ENCODE measurements at places on chromosomes 16 and 17. TPM values are rescaled to one million over a fixed set of nuclear protein-coding genes. Genes with fewer than 3 reads are reported as not detected.

DNA sequence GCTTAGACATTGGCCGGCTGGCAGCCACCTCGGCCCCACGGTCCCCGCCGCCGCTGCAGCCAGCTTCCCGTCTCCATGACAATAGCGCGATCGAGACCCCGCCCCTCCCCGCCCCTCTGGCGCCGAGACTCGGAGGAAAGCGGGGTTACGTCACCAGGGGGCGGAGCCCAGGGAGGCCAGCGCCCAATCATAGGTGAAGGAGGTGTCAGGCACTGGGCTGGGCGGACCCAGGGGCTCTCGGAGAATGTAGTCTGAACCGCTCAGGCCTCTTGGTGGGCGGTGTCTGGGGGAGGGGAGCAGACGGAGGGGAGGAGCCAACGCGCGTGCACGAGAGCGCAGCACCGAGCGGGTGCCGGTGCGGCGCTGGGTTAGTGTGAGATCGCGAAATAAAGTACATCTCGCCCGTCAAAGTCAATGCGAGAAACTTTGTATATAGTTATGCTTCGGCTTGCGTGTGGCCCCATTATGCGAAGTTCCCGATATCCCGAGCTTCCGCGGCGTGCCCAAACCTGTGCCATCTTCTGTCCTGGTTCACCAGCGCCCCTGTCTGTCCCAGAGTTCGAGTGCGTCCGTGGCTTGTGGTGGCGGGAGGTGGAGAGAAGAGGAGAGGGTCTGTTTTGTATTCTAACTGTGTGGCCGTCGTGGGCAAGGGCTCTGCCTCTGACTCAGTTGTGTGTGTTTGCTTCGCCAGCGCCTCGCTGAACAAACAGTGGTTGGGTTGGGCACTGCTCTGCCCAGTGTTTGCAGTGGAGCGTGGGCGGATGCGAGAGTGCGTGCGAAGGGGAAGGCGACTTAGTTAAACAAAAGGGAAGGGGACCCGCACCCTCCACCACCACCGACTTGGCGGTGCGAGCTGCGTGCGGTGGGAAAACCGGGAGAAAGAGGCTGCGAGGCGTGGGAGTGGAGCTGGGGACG, 1.3 kb upstream of the IRX5 start:
- H3K27ac ChIP-seq = peak overlapping the region; percentile 96
- peaks cover 3% of the 10 kb centered on the region for H3K36me3 ChIP-seq
- H3K27me3 ChIP-seq = no peaks in the 10 kb centered on the region
- peak; percentile 99 for DNase-seq
- H3K4me1 ChIP-seq = peaks cover 21% of the 10 kb centered on the region

- no peak for DNase-seq
- no peak overlapping the region for H3K27ac ChIP-seq
- H3K36me3 ChIP-seq = no peaks in the 10 kb centered on the region
- H3K4me3 ChIP-seq = no peak overlapping the region
- H3K27me3 ChIP-seq = no peaks in the 10 kb centered on the region
- H3K4me1 ChIP-seq = no peaks in the 10 kb centered on the region
Measured at GRCh38 chr16:62391940-62392339, 355.7 kb upstream of the CDH8 start.

GRCh38 chr16:4358831-4359561, 7.9 kb upstream of the PAM16 start:
- H3K27me3 ChIP-seq = no peaks in the 10 kb centered on the region
- no peak overlapping the region for H3K4me3 ChIP-seq
- H3K36me3 ChIP-seq = no peaks in the 10 kb centered on the region

GRCh38 chr17:35947156-35947585, 3.7 kb upstream of the LYZL6 start:
- H3K4me1 ChIP-seq = no peaks in the 10 kb centered on the region
- H3K27me3 ChIP-seq = peaks cover 7% of the 10 kb centered on the region
- peak; percentile 57 for DNase-seq
- no peak overlapping the region for H3K4me3 ChIP-seq
- no peak overlapping the region for H3K27ac ChIP-seq
- H3K36me3 ChIP-seq = no peaks in the 10 kb centered on the region

The MEOX1 gene
- not detected for total RNA-seq

GRCh38 chr16:30009085-30009862, 1.6 kb downstream of the DOC2A start:
- no peak overlapping the region for H3K27ac ChIP-seq
- DNase-seq = peak; percentile 43
- no peak overlapping the region for H3K4me3 ChIP-seq
- no peaks in the 10 kb centered on the region for H3K36me3 ChIP-seq

The PYY gene
- total RNA-seq = not detected

DNA sequence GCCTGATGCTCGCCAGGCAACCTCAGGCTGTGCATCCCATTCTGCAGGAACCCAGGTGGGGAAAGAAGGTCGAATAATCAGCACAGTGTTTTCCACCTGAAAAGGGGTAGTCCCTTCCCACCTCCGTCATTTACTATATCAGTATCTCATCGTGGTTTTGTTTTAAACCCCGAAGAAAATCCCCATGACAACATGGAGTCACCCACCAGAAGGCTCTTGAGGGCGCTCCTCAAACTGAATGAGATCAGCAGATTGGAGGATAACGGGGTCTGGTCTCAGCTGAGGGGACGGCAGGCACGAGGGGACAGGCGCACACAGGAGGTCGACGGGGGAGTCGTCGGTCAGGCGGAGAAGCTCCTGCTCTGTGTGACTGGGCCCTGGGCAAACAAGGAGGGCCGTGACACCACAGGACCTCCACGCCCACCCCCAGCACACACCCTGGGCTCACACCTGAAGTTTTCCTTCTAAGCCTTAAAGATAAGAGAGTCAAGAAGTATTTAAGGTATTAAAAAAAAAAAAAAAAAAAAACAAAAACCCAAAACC, 44.2 kb downstream of the MARF1 start:
- no peak for DNase-seq
- H3K4me3 ChIP-seq = no peak overlapping the region
- no peak overlapping the region for H3K27ac ChIP-seq
- no peaks in the 10 kb centered on the region for H3K27me3 ChIP-seq

The CACNG3 gene
- not detected for total RNA-seq

The PLEKHH3 gene
- 32.2 TPM for total RNA-seq

The CACNG4 gene
- total RNA-seq = not detected

DNA sequence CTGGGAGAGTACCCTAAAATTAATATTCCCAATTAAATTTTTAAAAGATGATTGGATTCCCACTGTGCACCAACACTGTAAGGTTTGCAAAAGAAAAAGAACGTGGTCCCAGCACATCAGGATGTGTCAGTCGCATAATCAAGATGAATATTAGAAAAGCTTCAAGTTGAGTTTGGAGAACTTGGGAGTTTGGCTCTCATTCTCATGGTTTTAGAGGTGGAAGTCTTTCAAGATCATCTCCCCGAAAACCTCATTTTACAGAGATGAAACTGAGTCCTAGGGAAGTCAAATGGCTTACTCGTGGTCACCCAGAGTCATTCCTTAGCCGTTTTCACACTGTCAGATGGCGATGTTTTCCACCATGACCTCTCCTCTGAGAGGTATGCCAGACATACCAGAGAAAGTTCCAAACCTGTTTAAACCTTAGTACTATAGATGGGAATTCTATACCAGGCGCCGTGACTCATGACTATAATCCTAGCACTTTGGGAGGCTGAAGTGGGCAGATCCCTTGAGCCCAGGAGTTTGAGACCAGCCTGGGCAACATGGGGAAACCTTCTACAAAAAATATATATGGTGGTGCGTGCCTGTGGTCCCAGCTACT, 1.2 kb downstream of the SEC14L1 start:
- no peaks in the 10 kb centered on the region for H3K27me3 ChIP-seq
- peak overlapping the region; percentile 72 for H3K27ac ChIP-seq
- peaks cover 17% of the 10 kb centered on the region for H3K36me3 ChIP-seq
- DNase-seq = no peak
- H3K4me1 ChIP-seq = peaks cover 35% of the 10 kb centered on the region

The YBX2 gene
- total RNA-seq = not detected

DNA sequence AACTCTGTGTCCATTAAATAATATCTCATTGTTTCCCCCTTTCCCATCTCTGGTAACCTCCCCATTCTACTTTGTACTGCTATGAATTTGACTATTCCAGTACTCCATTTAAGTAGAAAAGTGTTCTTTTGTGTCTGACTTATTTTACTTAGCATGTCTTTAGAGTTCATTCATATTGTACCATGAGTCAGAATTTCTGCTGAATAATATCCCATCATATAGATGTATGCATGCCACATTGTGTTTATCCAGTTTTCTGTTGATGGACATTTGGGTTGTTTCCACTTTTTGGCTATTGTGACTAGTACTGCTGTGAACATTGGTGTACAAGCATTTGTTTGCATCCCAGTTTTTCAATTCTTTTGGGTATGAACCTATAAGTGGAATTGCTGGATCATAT, 6.0 kb downstream of the PPM1D start:
- H3K36me3 ChIP-seq = no peaks in the 10 kb centered on the region
- H3K4me1 ChIP-seq = peaks cover 34% of the 10 kb centered on the region
- no peak for DNase-seq
- no peaks in the 10 kb centered on the region for H3K27me3 ChIP-seq

DNA sequence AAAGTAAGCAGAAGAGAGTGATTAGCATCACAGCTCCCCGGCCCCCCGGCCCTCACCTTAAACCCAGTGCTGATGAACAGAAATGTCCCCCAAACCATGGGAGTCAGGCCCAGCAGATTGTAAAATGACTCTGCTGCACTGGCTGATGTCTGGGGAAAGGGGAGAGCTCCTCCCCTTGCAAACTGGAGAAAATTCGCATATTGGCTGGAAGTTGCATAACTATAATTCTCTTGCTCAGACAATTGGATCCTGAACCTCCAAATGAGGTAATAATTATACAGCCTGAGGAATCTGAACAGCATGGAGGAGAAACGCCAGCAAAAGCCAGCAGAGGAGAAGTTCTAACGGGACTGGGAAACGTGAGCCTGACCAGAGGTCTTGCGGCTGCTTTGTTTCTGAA, 109.7 kb downstream of the C16orf95 start:
- peaks cover 65% of the 10 kb centered on the region for H3K4me1 ChIP-seq
- H3K4me3 ChIP-seq = peak overlapping the region; percentile 58

The NAGS gene
- total RNA-seq = 1.8 TPM

The KDM8 gene
- 2.5 TPM for total RNA-seq

DNA sequence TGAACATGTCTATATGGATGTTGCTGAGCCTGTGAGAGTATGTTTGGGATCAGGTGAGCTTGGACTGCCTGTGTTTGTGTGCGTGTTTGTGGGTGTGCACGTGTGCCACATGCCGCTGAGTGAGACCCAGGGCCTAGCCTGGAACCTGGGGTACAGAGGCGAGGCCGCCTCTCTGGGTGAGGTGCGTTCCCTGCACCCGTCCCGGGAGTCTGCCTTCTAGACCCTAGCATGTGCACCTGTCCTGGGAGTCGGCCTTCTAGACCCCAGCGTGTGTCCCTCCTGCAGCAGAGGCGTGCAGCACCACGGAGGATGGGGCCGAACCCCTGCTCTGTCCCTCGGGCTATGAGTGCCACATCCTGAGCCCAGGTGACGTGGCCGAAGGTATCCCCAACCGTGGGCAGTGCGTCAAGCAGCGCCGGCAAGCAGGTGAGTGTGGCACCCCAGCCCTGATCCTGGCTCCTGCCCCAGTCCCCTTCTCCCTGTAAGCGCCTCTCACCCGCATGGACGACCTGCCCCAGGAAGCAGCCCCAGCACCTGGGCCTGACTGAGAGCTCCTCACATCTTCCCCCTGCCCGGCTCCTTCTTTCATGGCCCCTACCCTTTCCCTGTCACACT, 24.6 kb downstream of the WFDC1 start:
- H3K4me1 ChIP-seq = no peaks in the 10 kb centered on the region

DNA sequence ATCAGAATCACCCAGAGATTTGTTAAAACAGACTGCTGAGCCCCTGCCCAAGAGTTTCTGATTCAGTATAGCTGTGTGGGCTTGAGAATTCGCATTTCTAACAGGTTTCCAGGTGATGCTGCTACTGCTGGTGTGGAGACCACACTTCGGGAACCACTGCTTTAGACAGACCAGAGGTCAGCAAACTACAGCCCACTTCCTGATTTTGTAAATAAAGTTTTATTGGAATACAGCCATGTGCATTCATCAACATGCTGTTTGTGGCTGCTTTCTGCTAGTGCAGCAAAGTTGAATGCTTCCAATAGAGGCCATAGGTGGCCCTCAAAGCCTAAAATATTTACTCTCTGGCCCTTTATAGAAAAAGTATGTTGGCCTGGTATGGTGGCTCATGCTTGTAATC, 32.6 kb upstream of the CLEC19A start:
- H3K4me1 ChIP-seq = no peaks in the 10 kb centered on the region
- H3K36me3 ChIP-seq = no peaks in the 10 kb centered on the region
- no peak overlapping the region for H3K27ac ChIP-seq
- no peaks in the 10 kb centered on the region for H3K27me3 ChIP-seq

DNA sequence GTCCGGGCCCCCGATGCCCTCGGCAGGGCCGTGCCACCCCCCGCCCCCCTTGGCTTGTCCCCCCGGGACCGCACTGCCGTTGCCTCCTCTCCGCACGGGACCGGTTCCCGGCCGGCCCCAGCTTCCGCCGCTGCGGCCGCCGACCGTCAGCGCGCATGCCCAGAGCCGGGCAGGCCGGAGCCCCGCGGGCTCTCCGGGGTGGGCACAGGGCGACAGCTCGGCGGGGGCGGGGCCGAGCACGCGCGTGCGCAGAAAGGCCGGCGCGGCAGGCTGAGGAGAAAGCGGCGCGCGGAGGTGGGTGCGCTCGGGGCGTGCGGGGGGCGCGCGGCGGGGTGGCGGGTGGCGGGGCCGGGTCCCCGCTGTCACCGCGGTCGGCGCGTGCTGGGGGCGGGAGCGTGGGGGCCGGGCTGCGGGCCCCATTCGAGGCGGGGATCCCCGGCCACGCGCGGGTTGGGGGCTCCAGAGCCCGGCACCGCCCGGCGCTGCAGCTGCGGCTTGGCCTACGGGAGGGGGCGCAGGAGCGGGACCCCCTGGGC, at the start of gene TBC1D24:
Gene TBC1D24, plus strand, starts transcription at position 251 of the 536 bp plus-strand sequence. CDS start 21,022 bp downstream, outside the sequence.
- peak; percentile 92 for DNase-seq
- H3K36me3 ChIP-seq = no peaks in the 10 kb centered on the region
- no peaks in the 10 kb centered on the region for H3K27me3 ChIP-seq

GRCh38 chr16:85586380-85587104, 26.6 kb upstream of the GSE1 start:
- peaks cover 20% of the 10 kb centered on the region for H3K4me1 ChIP-seq
- no peak overlapping the region for H3K4me3 ChIP-seq
- peak; percentile 37 for DNase-seq
- H3K27ac ChIP-seq = no peak overlapping the region
- no peaks in the 10 kb centered on the region for H3K36me3 ChIP-seq

- no peak overlapping the region for H3K4me3 ChIP-seq
- H3K36me3 ChIP-seq = no peaks in the 10 kb centered on the region
- no peak for DNase-seq
- H3K4me1 ChIP-seq = no peaks in the 10 kb centered on the region
Measured at GRCh38 chr17:39804839-39805238, 59.3 kb downstream of the IKZF3 start.

The YWHAE gene
- 287 TPM for total RNA-seq

DNA sequence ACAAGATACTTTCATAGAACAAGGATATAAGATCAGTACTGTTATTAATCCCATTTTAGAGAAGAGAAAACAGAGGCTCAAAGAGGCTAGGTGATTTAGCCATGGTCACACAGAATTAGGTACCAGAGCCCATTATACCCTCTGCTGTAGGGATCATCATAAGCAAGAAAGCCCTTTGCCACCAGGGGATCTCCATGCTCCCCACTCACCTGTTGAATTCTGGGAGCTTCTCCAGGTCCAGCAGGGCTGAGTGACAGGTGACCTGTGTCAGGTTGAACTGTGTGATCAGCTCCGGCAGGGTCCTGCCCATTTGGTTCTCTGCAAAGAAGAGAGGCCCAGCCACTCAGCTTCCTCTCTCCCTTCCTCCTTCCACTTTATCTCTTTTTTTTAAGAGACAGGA, 22.2 kb upstream of the GGA2 start:
- peaks cover 15% of the 10 kb centered on the region for H3K4me1 ChIP-seq
- H3K27me3 ChIP-seq = no peaks in the 10 kb centered on the region
- peaks cover 42% of the 10 kb centered on the region for H3K36me3 ChIP-seq

The TBC1D3I gene
- total RNA-seq = not detected

- 0 out of 2 replicates have a peak, but pooled peaks cover 7% of the 10 kb centered on the region for H3K4me1 ChIP-seq
- H3K4me3 ChIP-seq = no peak overlapping the region
- H3K36me3 ChIP-seq = no peaks in the 10 kb centered on the region
- no peak for DNase-seq
- H3K27me3 ChIP-seq = no peaks in the 10 kb centered on the region
Measured at GRCh38 chr16:83355570-83356218, 452.1 kb upstream of the HSBP1 start.

The VWA3A gene
- not detected for total RNA-seq

Measured in GM23248 (cell line).